ENCODE measurements at places on chromosomes 11 and 22.

GRCh38 chr11:19283991-19284390 is 43.2 kb upstream of the E2F8 start:
- no peak for DNase-seq

DNA sequence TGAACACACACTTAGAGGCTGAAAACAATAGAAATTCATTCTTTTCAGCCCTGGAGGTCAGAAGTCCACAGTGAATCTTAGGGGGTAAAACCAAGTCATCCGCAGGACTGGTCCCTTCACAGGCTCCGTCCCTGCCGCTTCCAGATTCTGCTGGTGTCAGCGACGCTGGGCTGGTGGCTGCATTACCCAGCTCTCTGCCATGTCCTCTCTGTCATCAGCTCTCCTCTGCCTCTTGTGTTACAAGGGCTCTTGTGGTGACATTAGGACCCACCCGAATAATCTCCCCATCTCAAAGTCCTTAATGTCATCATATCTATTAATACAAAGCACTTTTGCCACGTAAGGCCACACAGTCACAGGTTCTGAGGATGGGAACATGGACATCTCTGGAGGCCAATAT is 47.7 kb upstream of the ANO1 start:
- DNase-seq = no peak

DNA sequence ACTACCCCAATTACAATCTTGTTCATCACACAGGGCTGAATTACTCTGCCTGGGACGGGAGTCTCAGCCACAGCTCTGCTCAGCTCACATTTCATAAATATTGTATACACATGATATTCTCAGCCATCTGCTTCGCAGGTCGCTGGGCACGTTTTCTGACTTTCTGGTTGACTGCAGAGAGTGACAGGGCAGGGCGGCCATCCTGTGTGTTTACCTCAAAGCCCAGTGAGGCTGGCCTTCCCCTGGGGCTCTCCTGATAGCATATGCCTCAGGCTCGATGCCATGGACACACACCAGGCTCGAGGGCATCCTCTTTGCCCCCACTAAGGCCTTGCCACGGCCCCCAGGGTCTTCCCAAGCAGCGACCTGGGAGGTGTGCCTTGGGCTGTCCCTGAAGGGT is 345.0 kb downstream of the CADM1 start:
- DNase-seq = no peak

DNA sequence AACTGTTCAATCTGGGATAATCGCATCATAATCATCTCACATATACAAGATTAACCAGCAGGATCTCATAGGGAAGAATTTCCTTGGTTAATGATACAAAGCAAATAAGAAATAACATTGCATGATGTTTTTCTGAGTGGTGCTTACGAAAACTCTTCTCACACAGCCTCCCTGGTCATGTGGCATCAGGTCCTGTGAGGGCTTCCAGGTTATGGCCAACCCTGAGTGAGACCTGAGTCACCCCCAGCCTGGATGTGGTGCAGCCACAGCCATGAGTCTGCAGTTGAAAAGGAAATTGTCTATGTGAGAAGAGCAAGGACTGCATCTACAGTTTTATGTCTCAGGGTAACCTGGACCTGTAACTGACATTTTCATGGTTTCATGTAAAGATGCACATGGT is 90.5 kb upstream of the XKR3 start:
- DNase-seq = no peak

- no peak for DNase-seq
These were observed 153.4 kb downstream of the LDLRAD3 start for GRCh38 chr11:36097219-36097650.

DNA sequence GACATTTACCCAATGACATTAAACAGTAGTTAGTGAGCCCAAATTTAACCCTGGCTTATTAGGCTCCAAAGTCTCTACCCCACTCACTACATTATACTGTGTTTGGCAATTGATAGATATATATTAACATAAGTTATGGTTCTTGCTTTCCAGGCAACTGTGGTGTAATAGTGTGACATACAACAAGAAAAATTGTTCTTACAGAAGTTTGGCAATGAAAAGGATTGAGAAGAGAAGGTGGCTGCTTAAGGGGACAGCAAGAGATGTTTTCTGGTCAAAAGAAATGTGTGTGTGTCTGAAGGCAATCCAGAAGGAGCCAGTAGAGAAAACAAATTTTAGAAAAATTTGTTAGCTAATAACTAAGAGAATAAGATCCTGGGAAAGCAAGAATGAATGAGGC is 132.4 kb downstream of the SWAP70 start:
- DNase-seq = no peak

DNA sequence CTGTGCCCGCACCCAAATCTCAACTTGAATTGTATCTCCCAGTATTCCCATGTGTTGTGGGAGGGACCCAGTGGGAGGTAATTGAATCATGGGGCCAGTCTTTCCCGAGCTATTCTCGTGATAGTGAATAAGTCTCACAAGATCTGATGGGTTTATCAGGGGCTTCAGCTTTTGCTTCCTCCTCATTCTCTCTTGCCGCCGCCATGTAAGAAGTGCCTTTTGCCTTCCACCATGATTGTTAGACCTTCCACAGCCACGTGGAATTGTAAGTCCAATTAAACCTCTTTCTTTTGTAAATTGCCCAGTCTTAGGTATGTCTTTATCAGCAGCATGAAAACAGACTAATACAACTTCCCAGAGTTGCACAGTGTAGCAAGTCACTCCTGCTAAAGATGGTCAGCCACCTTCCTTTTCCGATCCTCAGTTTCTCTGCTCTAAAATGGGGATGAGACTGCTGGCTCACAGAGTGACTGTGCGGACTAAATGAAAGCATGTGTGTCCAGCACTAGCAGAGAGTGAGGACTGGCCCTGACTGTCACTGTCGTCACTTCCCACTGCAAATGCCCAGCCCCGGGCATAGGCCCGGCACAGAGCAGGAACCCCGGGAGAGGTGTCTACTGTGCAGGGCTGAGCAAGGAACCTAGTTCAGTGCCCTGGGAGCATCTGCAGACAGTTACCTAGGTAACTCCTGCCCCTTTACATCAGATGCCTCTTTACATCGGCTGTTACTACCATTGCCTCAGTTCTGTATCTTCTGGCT is 9.5 kb downstream of the TSKU start:
- DNase-seq = no peak

GRCh38 chr11:117076941-117077691 is 21.1 kb downstream of the SIK3 start:
- no peak for DNase-seq

- DNase-seq = peak; percentile 79
These were observed 1571.2 kb upstream of the RAG2 start for GRCh38 chr11:38169286-38169685.

GRCh38 chr11:121119440-121119839 is 18.4 kb downstream of the TECTA start:
- DNase-seq = no peak

DNA sequence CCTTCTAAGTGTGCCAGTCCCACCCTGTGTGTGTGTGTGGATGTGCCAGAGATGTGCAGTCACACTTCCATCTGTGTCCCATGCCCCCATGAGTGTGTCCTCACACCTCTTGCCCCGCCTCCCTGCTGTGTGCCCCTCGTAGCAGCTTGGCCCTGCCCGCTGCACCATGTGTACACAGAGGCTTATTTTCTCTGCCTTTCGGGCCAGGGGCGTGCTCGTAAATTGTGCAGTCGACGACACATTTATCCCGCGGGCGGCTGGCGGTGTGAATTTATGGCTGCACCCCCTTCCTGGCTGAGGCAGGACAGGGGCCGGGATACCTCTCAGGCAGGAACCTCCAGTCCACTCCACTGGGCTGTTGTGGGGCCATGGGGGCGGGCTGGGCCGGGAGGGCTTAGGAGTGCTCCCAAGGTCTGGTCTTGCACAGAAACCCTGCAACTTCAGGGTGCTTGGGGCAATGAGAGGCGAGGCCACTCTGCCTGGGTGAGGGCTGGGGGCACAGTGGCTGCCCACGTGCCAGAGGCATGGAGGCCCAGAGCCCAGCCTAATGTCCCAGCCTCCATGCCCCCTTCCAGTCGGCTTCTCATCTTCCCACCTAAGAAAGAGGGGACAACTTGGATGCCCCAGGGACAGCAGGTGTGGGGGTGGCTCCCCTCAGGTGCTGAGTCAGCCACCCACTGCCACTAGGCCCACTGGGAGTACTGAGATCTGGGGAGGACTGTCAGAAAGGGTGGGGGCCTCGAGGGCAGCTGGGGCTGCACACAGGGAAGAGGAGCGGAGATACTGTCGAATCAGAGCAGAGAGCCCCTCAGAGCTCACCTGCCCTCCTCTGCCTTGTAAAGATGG is 12.5 kb downstream of the GP1BB start:
- DNase-seq = no peak

DNA sequence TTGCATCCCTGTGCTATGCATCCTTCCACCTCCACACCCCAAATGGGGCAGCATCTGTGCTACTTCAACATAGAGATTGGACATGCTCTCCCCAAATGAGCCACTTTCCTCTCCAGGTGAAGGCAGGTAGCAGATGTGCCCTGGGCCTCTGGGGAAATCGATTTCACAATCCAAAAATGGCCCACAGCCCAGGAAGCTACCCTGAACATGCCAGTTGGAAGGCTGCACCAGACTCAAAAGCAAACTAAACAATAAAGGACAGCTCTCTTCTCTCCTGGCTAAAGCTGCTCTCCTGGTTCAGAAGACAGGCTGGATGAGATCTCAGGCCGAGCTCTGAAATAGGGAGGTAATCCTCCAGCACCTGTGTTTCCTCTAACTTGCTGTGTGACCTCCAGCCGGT is 19.7 kb downstream of the ISX start:
- DNase-seq = no peak

GRCh38 chr11:116730241-116730561 is 42.6 kb downstream of the BUD13 start:
- DNase-seq = no peak

Data from kidney glomerular epithelial cell (primary cell).